Ammon's horn (tissue), 1 donor: ENCODE measurements at places on chromosomes 16 and 17.

GRCh38 chr17:56641894-56642293 lies 48.4 kb downstream of the NOG start:
- no peak for DNase-seq

DNA sequence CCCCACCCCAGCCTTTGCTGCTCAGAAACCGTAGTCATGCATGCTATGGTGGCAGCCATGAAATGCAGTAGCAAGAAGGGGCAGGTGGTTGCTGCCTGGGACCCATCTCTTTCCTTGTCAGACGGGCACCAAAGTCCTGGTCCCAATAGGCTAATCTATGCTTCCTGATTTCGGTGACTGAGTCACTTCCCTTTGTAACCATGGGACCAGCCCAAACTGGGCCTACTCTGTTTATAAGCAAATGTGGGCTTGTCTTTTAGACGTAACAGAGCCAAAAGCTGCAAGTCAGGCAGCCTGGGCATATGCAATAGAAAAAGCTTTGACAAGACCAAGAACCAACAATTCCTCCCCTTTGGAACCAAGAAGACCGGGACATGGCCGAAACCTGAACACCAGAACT lies 99.1 kb upstream of the RBBP6 start:
- no peak for DNase-seq

GRCh38 chr16:67186550-67186950 lies 2.8 kb upstream of the MATCAP1 start:
- no peak for DNase-seq

- DNase-seq = no peak
Measured at GRCh38 chr17:27531469-27531961, 75.3 kb downstream of the KSR1 start.

DNA sequence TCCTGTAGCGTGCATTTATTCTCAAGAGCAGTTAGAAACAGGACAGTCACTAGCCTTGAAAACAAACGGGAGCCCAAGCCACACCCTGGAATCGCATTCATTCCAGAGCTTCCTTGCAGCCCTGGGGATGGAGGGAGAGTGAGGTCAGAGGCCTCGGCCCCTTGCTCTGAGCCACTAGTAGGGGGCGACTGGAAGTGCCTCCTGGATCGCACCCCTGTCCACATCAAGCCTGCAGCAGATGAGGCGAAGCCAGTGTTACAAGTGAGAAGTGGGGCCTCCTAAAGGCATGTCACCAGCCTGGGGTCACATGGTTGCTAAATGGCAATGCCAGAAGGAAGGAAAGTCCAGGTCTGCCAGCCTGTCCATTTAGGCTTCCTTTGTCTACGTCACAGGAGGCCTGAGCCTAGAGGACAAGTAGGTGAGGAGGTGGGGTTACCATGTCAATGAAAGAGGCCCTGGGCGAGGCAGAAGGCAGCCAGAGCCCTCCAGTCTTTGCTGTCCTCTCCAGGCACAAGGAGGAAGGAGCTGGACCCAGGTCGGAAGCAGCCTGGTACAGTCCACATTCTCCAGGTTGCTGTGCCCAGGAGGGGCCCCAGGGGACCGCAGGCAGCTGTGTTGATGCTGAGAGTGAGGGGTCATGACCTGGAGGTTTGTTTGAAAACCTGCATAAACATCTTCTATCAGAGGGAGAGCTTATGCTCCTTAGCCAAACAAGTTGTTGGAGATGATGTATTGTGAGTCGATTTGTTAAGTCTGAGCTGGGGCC lies 3.0 kb upstream of the RCVRN start:
- no peak for DNase-seq

GRCh38 chr16:17404941-17405689 lies 65.6 kb downstream of the XYLT1 start:
- peak; percentile 97 for DNase-seq

DNA sequence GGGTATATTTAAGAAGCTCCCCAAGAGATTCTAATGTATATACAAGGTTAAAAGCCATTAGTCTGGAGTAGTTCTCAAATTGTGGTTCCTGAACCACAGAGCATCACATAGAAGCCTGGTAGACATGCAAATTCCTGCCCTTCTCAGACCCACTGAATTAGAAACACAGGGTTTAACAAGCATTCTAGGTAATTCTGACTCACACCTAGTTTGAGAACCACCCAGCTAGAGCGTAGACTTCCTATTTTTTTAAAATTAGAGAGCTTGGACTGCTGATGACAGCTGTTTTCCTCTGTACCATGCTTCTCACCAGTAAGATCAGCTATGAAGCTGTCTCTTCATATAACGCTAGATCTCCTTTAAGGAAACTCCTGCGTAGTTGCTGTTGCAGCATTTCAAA lies 50.6 kb downstream of the HS3ST3B1 start:
- DNase-seq = no peak

DNA sequence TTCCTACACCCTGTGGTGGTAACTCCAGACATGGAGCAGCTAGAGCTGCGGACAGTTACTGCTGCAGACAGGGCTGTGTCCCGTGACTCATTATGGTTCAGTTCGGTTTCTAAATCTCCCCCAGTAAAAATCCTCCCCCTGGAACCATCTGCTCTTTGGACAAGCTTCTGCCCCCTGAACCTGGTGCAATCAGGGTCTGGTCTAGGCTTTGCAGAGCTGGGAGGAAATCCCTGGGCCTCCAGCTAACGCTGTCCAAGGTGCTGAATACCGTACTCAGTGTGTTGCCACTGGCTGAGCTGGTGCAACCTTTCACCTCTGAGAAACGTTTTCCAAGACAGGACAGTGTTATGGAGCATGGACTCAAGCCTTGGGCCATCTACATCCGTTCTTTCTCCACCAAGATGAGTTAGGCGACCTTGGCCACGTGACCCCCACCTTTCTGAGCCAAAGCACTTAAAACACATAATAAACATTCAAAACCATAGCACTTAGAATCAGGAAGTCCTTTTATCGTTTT lies 142.0 kb downstream of the CPPED1 start:
- DNase-seq = no peak

GRCh38 chr16:56399486-56399885 lies 25.9 kb downstream of the AMFR start:
- no peak for DNase-seq

DNA sequence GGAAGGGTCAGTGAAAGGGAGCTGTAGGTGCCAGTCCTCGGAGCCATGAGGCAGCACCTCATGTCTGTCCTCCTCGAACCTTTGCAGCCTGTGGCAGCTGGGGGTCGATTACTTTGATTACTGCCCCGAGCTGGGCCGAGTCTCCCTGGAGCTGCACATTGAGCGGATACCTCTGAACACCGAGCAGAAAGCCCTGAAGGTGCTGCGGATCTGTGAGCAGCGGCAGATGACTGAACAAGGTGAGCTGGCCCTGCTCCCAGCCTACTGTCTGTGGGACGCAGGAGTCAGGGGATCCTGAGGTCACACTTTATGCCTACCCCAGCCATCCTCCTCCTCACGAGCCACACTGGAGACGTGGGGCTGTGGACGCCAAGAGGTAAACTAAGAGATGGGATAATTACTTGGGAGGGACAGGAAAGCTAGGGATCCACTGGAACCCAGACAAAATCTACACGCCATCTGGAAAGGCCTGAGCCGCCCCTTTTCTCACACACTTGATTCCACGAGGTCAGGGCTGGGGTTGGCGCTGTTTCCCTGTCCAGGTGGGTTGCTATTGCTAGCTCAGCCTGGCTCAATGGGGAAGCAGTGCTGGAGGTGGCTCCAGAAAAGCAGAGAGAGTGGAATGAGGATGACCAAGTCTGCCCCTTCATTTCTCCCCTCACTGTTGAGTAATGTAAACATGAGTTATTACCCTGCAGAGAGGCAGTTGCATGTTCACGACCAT lies 26.4 kb downstream of the NUP85 start:
- DNase-seq = no peak

DNA sequence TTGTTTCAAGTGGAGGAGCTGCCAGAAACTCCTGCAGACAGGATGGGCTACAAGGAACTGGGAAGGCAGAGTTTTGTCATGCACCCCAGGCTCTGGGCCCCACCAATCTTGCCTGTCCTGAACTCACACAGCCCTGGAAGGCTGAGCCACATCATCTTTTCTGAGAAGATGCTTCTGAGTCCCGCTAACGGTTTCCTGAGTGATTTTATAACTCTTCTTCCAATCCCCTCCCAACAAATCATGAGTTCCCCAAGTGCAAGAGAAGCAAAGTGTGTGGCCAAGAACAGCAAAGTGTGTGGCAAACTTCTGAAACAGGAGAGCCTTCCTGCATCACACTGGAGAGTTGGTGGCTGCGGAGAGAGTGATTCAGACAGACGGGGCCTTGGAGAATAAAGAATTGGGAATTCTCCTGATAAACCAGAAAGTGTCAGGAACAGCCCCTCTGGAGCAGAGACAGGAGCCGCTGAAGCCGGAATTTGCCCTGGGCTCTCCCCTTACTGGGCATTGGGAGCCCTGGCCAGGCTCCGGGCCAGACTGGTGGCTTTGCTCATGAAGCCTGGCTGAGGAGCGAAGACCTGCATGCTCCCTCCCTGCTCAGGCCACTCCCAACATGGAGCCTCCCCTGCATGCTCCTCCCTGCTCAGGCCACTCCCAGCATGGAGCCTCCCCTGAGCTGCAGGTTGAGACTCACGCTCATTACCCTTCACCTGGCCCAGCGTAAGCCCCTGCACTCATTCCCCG lies 47.2 kb downstream of the PITPNM3 start:
- no peak for DNase-seq

DNA sequence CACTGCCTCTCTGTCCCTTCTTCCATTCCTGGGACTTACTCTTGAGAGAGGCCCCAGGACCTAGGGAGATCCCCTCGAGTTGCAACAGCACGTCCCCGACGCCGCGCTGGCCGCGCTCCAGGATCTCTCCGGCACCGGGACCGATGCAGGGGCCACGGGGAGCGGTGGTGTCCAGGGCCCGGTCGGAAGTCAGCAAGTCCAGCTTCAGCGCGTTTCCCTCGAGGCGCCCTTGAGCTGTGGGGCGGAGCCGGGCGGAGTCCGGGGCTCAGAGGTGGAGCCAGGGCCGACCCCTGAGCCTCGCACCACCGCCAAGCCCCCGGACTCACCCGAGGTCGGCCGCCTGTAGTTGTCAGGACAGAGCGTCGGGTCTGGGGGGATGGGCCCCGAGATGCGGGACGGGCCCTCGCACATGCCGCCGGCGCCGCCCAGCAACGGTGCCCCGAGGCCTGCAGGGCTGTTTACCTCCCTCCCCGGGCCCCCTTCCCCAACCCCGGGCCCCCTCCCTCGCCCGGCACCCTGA lies 458 bp downstream of the ENKD1 start:
- no peak for DNase-seq

GRCh38 chr17:72338304-72338703 lies 217.5 kb downstream of the SOX9 start:
- DNase-seq = no peak

GRCh38 chr17:50539762-50540559 lies 7.0 kb upstream of the SPATA20 start:
- DNase-seq = no peak

GRCh38 chr17:31286587-31286986 lies 10.5 kb downstream of the OMG start:
- DNase-seq = no peak

GRCh38 chr16:65889533-65889966 lies 476.9 kb upstream of the CDH5 start:
- no peak for DNase-seq

- DNase-seq = no peak
Measured at GRCh38 chr16:64019339-64019738, 1102.5 kb downstream of the CDH11 start.

- no peak for DNase-seq
Measured at GRCh38 chr17:10112962-10113361, 85.4 kb downstream of the GAS7 start.

- DNase-seq = peak; percentile 12
Measured at GRCh38 chr17:30905742-30906100, 317 bp downstream of the TEFM start.

GRCh38 chr16:89570342-89570923 lies 5.1 kb upstream of the CPNE7 start:
- no peak for DNase-seq

- peak; percentile 57 for DNase-seq
Measured at GRCh38 chr16:48617711-48618148, 7.8 kb upstream of the N4BP1 start.

- peak; percentile 86 for DNase-seq
Measured at GRCh38 chr17:50361561-50362480, 11.2 kb downstream of the MRPL27 start.

DNA sequence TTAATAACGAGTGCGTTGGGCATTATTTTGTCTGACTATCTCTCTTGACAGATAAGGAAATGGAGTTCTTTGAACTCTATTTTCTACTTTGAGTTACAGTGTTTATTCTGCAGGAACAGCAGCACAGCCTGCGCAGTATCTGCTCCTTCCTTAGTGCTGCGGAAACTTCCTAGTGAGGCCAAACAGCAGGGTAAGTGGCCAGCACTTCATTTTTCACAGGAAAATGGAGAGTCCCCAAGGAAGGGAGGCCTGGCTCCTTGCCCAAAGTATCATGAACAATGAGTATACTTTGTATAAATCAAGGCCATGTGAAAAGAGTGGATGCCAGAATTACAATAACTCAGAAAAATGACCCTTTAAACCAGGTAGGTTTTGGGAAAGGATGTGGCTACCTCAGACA lies 140.6 kb downstream of the VPS53 start:
- no peak for DNase-seq

DNA sequence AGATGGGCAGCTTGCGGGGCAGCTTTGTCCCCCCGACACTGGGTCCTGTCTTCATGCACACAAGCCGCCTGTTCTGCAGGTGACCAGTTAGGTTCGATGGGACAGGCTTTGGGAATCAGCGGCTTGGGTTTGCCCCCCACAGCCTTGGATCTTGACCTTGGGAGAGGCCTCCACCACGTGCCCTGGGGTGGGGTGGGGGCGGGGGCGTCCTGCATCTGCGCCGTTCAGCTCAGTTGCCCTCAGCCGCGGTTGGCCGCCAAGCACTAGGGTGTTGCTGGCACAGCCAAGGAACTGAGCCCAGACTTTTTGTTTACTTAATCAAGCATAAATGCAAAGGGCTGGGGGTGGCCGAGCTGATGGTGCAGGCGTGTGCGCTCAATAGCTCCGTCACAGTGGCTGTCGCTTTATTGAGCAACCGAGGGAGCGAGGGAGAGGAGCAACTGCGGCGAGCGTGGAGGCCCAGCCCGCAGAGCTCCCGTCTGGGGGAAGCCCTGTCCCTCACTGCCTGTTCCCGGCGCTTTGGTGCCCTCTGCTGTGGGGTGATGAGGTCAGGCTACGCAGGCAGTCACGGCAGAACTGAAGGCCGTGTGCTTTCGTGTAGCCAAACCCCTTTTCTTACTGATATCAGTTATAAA lies 33.9 kb downstream of the JPH3 start:
- peak; percentile 90 for DNase-seq

DNA sequence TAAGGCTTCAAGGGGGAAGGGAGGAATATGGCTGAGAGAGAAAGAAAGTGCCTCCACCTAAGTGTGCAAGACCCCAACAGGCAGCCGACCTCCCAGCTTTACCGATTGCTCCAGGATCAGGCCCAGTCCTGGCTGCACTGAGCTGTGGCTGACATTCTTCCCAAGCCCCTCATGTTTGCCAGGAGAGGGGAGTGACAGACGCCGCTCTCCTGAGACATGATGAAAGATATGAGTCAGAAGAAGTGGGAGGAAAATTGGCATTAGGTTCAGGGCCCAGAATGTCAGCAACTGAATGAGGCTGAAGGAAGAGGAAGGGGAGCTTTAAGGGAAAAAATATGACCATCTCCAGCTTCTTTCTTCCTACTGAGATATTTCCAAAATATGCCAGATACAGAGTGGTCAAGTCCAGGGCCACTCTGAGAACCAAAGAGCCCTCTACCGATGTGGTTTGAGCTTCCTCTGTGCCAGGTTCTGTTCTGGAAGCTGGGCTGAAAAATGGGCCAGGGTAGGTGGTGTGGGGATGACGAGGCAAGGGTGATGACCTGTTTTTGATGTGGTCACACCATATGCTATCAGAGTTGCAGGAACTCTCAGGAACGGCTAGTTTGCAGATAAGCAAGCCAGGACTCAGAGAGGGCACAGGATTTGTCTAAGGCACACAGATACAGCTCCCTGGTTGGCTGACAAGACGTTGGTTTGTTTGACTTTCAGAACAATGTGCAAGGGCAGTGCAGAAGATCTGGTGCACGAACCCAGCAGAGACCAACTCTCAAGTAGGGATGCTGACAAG lies 176.7 kb downstream of the SOX9 start:
- peak; percentile 48 for DNase-seq
